ENCODE measurements at places on chromosomes 4 and X.

DNA sequence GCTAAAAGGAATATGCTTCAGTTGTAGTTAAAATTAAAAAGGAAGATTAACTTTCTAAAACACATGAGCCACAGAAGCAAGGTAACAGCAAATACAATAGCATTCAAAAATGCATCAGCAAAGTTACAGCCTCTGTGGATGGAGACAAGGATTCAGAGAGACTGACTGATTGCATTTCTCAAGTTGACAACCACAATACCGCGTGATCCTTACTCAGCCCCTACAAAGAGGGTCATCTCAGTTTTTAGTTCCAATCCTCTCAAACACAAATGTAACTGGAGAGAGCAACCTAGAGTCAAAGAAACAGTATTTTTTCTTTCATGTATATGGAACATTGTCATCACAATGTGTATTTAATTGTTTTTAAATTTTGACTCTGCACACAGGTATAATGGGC lies 14.2 kb upstream of the C1QTNF7 start:
- no peak for DNase-seq

- DNase-seq: no peak
Observed at GRCh38 chr4:158865520-158866177, 96.8 kb downstream of the FNIP2 start.

- DNase-seq: no peak
Observed at GRCh38 chr4:174198828-174199227, 84.6 kb downstream of the FBXO8 start.

GRCh38 chrX:153379971-153380581 lies 21.1 kb downstream of the PNMA6E start:
- peak; percentile 47 for DNase-seq

DNA sequence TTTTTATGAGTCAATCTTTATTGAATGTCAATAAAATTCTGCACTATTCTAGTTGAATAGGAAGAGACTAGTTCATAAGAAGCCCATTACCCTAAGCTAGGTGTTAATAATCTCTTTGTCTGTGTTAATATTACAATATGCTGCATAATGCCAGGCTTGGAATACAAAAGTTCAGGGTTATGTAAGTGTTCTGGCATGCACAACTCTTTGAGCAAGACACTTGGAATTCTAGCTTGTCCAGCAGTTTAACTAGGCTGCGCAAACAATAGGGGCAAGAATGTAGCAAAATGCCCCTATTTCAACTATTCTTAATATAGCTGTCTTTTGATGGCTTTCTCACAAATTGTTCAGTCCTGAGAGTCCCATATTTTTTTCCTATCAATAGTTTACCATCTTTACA lies 31.3 kb upstream of the ETNPPL start:
- DNase-seq: no peak

GRCh38 chr4:136281889-136282288 lies 1250.4 kb downstream of the PCDH18 start:
- DNase-seq: no peak

- DNase-seq: no peak
Observed at GRCh38 chrX:116726806-116727205, 264.0 kb upstream of the CT83 start.

DNA sequence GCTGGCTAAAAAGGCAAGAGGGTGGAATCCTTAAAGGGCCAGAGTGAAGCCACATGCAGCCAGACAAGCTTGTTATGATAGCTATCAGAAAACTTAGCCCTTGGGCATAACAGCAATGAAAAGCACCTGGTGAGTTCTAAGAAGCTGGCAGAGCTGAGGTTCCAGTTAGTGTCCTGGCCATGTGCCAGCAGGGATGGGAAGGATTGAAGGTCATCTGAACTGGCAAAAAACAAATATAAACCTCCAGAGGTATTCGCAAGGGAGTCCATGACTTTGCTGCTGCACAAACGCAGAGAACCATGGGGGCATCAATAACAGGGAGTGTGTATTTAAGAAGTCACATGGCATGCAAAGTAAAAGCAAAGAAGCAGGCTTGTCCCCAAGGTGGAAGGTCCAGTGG lies 208.9 kb downstream of the FAM47A start:
- DNase-seq: no peak

DNA sequence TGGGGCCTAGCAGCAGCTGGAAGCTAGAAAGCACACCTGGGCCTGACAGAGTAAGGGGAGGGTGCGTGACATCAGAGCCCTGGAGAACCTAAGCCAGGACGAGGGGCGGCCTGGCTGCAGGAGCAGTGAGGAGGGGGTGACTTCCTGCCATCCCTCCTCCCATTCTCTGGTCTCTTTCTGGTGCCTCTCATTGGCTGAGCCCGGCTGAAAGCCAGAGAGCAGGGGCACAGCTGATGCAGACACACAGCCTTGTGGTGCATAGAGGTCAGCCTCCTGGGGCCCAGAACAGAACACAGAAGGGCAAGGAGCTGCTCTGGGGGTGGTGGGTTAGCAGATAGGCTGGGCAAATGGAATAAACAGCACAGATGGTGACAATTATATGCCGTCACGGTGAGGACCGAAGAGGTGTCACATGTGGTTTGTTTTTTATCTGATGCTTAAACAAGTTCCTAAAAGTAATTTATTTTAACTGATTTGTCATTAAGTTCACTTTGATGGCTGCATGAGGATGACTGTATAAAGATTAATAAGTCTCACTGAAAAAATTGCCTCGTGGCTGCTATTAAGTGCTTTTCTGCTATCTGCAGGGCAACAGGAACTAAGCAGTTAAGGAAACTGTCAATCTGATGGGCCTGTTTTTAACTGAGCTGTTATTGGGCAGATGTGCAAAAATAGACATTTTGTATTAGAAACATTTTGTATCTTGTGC lies 102.0 kb downstream of the FNIP2 start:
- DNase-seq: no peak

GRCh38 chr4:15400981-15401671 lies 26.7 kb upstream of the C1QTNF7 start:
- peak; percentile 53 for DNase-seq

DNA sequence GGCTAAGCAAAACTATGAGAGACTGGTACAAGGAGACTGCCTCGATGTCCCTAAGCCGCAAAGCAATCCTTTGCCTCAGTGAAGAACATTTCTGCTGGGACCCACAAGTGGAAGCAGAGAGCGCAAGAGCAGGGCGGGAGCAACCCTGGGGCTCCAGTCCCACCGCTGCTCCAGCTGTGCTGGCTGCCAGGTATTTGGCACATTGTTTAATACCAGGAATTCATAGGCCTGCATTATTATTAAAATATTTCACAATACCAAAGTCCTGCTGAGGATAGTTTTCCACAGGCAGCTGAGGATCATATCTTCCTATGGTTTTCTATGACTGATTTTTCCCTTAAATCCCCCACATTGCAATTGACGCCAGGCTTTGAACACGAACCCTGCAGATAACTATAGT lies 163.5 kb upstream of the TLL1 start:
- no peak for DNase-seq

DNA sequence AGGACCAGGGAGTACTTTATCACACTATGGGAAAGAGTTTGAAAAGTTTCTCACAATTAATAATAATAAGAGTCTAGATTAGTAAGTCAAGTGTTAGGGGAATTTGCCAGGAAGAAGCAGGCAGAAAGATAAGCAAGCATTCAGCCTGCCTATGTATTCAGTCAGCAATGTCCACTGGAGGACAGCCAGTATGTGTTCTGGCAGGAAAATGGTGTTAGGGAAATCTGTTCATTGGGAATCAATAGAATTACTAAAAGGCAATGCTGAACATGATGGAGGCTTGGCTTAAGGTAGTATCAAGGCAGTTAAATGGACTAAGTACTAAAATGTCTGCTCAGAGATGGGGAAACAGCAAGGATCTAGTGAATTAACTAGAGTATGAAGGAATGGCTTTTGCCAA lies 221.2 kb downstream of the PPP4R3C start:
- DNase-seq: no peak

GRCh38 chrX:85928606-85929005 lies 118.8 kb downstream of the CHM start:
- DNase-seq: no peak

GRCh38 chr4:88600176-88600838 lies 8.0 kb downstream of the HERC3 start:
- no peak for DNase-seq

DNA sequence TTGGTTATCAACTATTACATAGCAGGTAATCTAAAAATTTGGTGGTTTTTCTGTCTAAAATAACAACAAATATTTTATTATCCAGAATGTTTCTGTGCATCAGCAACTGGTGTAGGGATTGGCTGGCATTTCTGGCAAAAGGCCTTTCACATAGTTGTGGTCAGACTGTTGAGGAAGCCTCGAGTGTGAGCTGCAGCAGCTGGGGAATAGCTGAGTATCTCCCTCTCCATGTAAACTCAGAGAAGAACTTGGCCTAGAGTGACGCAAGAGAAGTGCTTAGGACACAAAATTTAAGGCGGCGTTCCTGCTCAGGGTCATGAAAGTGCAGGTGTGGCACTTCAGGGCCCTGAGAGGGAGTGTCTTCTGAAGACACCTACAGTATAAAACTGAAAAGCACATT lies 558.9 kb downstream of the SPOCK3 start:
- no peak for DNase-seq

DNA sequence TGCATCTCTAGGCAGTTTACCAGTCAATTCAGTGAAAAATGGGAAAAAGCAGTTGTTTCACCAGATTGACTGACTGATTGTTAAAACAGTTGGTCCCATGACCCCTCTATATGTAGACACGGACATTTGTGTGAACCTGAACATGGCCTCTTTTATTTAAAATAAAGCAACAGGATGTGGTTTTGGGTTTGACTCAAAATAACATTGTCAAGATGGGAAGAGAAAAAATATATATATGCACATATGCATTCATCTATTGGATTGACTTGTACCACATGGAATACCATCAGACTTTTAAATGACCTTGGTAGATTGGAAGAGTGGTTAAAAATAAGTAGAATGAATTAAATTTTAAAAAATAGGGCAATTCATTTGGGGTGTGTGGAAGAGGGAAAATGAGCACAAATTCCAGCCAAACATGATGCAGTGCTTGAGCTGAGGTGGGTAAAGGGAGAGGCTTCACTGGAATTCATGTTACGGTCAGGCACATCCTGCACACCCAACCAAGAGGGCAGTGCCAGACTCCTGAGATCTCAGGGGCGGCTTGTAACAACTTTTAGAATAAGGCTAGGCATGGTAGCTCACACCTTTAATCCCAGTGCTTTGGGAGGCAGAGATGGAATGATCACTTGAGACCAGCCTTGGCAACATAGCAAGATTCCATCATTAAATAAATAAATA lies 560.7 kb upstream of the TENM3 start:
- no peak for DNase-seq

DNA sequence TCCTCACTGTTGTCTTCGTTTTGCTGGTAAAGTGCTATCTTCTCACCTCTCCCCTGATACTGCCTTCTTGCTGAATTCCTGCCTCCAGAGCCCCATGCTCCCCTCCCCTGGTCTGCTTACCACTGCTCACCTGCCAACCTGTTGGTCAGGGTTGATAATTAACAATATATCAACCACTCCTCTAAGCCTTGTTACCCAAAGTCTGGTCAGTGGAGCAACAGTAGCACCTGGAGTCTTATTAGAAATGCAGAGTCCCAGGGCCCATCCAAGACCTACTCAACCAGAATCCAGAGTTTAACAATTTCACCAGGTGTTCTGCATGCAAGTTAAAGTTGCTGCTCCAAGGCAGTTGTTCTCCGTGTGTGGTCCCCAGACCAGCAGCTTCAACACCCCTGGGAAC lies 55.0 kb downstream of the EFNB1 start:
- DNase-seq: no peak

GRCh38 chr4:142516686-142517526 lies 329.2 kb downstream of the INPP4B start:
- DNase-seq: no peak

- DNase-seq: no peak
Observed at GRCh38 chr4:48247142-48247877, 22.3 kb downstream of the TEC start.

GRCh38 chr4:132992686-132993085 lies 156.4 kb upstream of the PCDH10 start:
- no peak for DNase-seq

- peak; percentile 22 for DNase-seq
Observed at GRCh38 chr4:665751-666435, 8.2 kb downstream of the ATP5ME start.

- DNase-seq: no peak
Observed at GRCh38 chr4:7717946-7718490, 221.6 kb downstream of the AFAP1 start.

DNA sequence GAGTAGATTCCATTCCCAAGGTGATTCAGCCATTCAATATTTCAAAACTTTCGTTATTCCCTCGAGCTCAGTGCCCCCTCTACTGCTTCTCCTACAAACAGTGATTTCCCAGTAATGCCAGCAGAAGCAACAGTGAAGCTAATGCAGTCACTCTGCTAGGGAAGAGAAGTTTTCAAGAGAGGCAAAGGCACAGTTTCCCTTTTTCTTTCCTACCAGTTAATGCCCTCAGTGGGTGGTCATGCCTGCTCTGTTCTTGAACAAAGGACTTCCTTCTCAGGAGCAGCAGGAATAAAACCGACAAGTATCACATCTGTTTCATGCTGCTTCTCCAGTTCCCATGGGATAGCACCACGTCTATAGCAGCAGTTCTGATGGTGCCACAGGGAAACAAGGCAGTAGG lies 317.2 kb downstream of the TENM3 start:
- DNase-seq: no peak

- no peak for DNase-seq
Observed at GRCh38 chrX:1086444-1087409, 125.7 kb downstream of the CRLF2 start.

DNA sequence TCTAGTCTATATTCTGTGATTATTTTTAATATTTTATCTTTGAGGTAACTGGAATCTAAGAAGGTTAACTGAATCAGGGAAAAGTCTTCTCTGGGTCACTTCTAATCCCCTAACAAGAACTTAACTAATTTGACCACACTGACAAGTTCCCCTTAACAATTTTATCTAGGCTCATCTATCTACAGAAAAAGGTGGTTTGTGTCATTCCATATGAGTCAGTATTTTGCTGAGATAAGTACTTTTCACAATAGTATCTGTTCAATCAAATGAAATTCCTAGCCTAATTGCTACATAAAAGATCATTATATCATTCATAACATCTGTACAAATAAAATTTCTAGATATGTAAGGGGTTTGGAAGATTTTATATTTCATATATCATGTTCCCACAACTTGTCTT lies 45.6 kb downstream of the COL25A1 start:
- no peak for DNase-seq

GRCh38 chr4:57055886-57056285 lies 54.3 kb downstream of the IGFBP7 start:
- peak; percentile 68 for DNase-seq

- DNase-seq: no peak
Observed at GRCh38 chr4:69710580-69710979, 49.8 kb downstream of the SULT1B1 start.

DNA sequence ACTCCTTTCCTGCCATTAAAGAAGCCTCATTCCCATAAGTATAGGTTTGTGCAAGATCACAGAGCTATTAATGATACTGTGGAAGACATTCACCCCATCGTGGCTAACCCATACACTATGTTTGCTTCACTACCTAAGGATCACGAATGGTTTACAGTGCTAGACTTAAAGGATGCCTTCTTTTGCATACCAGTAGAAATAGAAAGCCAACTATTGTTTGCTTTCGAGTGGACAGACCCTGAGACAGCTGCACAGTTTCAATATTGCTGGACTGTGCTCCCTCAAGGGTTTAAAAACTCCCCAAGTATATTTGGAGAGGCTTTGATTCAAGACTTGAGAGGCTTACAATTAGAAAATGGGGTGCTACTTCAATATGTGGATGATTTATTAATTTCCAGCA lies 16.0 kb upstream of the PAPSS1 start:
- no peak for DNase-seq

Data from left cardiac atrium (tissue), 4 donors.